ENCODE measurements at places on chromosomes 2 and 18. TPM values are rescaled to one million over a fixed set of nuclear protein-coding genes. Genes with fewer than 3 reads are reported as not detected.

- no peaks in the 10 kb centered on the region for H3K27me3 ChIP-seq
- peak overlapping the region; percentile 26 for H3K27ac ChIP-seq
- ATAC-seq = peak; percentile 22
- H3K4me1 ChIP-seq = peaks cover 5% of the 10 kb centered on the region
- H3K36me3 ChIP-seq = no peaks in the 10 kb centered on the region
Measured at GRCh38 chr2:120830096-120830830, 94.6 kb downstream of the GLI2 start.

DNA sequence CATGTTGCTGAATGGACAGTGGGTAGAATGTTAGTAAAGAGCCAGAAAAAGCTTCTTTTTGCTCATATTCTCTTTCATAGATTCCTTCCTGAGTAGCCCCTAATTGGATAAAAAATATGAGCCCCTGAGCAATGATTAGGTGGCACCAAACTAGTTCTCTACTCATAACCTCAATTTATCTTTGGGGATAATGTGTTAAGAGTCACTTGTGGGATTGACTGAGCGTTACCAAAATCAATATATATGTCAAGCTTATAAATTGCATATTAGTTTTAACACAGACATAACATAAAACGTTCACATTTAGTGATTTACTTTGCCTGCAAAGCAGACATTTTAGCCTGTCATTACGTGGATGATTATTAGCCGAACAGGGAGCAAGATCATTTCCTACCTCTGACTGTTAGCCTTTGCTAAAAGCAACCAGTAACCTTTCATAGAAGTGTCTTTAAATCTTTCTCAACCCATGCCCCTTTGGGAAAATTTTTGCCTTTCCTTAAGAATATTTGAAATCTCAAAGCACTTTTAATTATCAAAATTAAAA, 85.4 kb downstream of the ARHGAP28 start:
- H3K4me1 ChIP-seq = no peaks in the 10 kb centered on the region
- no peaks in the 10 kb centered on the region for H3K36me3 ChIP-seq
- no peak overlapping the region for H3K4me3 ChIP-seq

- no peaks in the 10 kb centered on the region for H3K36me3 ChIP-seq
- ATAC-seq = no peak
- H3K4me3 ChIP-seq = no peak overlapping the region
- no peaks in the 10 kb centered on the region for H3K4me1 ChIP-seq
- H3K27ac ChIP-seq = no peak overlapping the region
- peaks cover 14% of the 10 kb centered on the region for H3K27me3 ChIP-seq
Measured at GRCh38 chr18:59957957-59958356, 58.2 kb downstream of the PMAIP1 start.

- H3K4me1 ChIP-seq = no peaks in the 10 kb centered on the region
- ATAC-seq = no peak
Measured at GRCh38 chr2:224211791-224212190, 172.7 kb upstream of the SERPINE2 start.

DNA sequence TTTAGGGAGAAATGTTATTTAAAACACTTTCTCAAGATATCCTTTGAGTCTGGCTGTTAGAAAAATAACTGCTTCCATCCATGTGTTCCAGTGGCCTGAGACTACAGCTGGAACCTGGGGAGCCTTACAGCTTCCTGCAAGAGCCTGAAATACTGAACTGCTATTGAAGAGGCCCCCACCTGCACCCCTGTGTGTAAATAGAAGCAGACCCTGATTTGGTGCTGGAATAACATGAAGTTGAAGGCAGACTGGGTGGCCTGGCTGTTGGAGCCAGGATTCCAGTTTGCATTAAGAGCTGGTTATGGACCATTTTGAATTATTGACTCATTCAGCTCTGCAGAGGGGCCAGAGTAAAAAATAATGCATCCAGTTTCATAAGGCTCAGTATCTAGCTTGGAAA, 61.9 kb downstream of the DIS3L2 start:
- no peak overlapping the region for H3K4me3 ChIP-seq
- H3K4me1 ChIP-seq = peaks cover 23% of the 10 kb centered on the region
- no peak overlapping the region for H3K27ac ChIP-seq
- no peaks in the 10 kb centered on the region for H3K27me3 ChIP-seq
- peaks cover 29% of the 10 kb centered on the region for H3K36me3 ChIP-seq
- ATAC-seq = no peak

DNA sequence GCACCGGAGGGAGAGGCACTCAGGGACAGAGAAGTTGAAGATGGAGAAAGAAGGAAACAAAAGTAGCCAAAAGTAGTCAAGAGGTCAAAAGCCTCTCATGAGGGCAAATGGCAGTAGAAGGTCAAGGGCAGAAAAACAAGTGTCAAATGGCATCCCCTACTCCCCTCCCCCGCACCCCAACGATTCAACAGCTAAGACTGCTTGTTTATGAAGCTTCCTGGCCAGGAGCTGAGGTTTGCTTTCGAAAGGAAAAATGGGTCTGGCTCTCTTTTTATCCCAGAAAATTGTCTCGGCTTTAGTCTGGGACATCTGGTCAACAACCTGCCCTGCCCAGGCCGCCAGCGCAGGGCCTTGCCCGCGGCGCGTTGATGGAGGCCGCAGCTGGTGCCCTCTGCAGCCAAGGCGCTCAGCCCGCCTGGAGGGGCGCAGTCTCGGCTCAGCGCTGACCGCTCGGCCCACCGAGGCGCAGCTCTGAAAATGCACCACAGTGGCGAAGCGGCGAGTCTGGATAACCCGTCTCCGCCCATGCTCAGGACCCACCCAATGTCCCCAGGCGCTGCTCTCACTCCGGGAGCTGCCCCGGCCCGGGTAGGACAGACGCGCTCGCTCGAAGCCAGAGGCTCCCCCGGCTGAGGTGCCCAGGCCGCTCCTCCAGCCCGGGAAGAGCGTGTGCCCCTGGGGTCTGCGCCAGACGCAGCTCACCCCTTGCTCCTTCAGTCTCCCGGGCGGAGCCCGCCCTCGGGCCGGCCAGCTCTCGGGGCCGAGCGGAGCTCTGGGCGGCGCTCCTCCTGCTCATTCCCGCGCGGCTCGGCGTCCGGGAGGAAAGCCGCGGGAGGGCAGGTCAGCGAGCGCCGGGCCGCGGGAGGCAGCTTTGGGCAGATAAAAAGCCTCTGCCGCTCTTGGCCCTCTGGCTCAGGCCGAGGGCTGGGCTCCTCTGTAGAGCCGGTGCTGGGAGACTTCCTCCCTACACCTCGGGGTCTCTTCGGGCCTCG, 1.8 kb upstream of the TBR1 start:
- peak overlapping the region; percentile 70 for H3K4me3 ChIP-seq
- peak; percentile 61 for ATAC-seq
- H3K27ac ChIP-seq = no peak overlapping the region
- peaks cover 28% of the 10 kb centered on the region for H3K4me1 ChIP-seq
- H3K36me3 ChIP-seq = peaks cover 33% of the 10 kb centered on the region

- no peak overlapping the region for H3K4me3 ChIP-seq
- peaks cover 66% of the 10 kb centered on the region for H3K36me3 ChIP-seq
- peaks cover 16% of the 10 kb centered on the region for H3K4me1 ChIP-seq
- ATAC-seq = peak; percentile 75
- peak overlapping the region; percentile 72 for H3K27ac ChIP-seq
Measured at GRCh38 chr2:7031547-7032245, 114.5 kb downstream of the RNF144A start.

DNA sequence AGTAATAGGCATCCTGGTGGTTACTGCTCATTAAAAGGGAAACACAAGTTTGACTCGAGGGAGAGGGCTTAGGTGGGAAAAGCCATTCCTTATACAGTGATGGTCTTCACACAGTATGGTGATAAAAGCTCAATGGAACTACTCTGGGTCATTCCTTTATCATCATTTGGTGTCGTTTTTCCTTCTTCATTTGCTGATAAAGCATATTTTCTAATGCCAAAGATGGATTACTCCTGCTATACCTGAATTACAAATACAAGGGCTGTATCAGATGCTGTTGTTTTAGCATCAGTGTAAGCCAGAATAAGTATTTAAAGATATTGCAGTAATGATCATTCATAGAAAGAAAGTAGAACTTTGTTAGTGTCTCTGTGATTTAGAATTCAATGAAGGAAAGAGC, 563.7 kb downstream of the PLCL1 start:
- no peak overlapping the region for H3K4me3 ChIP-seq
- no peaks in the 10 kb centered on the region for H3K36me3 ChIP-seq
- ATAC-seq = no peak
- H3K4me1 ChIP-seq = peaks cover 7% of the 10 kb centered on the region

- no peak for ATAC-seq
- peak overlapping the region; percentile 91 for H3K4me3 ChIP-seq
- H3K27ac ChIP-seq = no peak overlapping the region
Measured at GRCh38 chr18:13281406-13281805, 62.8 kb downstream of the LDLRAD4 start.

GRCh38 chr2:113972766-113973165, 82.9 kb downstream of the ACTR3 start:
- peaks cover 14% of the 10 kb centered on the region for H3K4me1 ChIP-seq
- peak overlapping the region; percentile 40 for H3K27ac ChIP-seq
- H3K27me3 ChIP-seq = no peaks in the 10 kb centered on the region
- H3K36me3 ChIP-seq = peaks cover 48% of the 10 kb centered on the region

DNA sequence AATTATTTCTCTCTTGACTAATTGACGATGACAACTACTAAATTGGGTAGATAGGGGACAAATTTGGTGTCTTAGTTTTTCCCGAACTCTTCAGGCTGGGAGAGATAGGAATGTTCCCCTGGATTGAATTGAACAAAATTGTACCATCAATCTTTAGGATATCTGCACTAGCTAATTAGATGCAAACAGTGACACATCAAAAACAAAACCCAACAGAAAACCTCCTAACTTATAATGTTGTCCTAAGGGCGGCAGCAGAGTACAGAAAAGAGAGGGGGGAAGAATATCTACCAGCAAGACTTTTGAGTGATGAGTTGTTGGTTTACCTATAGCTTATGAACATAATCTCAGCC, 342.9 kb downstream of the INSIG2 start:
- no peak overlapping the region for H3K4me3 ChIP-seq
- ATAC-seq = no peak
- peaks cover 19% of the 10 kb centered on the region for H3K27me3 ChIP-seq
- no peak overlapping the region for H3K27ac ChIP-seq
- H3K4me1 ChIP-seq = no peaks in the 10 kb centered on the region

GRCh38 chr2:70797506-70797905, 7.1 kb upstream of the FIGLA start:
- H3K27me3 ChIP-seq = peaks cover 22% of the 10 kb centered on the region
- no peak overlapping the region for H3K4me3 ChIP-seq
- ATAC-seq = no peak
- H3K36me3 ChIP-seq = no peaks in the 10 kb centered on the region
- H3K27ac ChIP-seq = no peak overlapping the region

DNA sequence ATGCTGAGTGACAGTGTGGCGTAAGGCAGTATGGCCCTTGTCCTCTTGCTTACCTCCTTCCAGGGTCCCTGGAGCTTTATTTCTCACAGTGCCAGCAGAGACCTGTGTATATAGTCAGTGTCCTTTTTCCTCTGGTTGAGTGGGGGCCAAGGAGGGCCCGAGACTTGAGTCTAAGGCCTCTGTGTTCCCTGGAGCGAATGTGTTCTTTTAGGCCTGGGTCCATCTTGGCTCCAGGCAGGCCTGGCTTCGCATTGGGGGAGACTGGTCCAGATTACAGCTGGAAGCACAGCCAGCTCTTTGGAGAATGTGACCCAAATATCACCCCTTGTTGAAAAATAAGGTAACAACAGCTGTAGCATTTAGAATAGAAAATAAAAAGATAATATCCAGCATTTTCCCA, 5.0 kb downstream of the VAMP5 start:
- ATAC-seq = no peak
- H3K27ac ChIP-seq = peak overlapping the region; percentile 11
- no peaks in the 10 kb centered on the region for H3K27me3 ChIP-seq
- no peaks in the 10 kb centered on the region for H3K36me3 ChIP-seq
- no peak overlapping the region for H3K4me3 ChIP-seq
- H3K4me1 ChIP-seq = peaks cover 23% of the 10 kb centered on the region

DNA sequence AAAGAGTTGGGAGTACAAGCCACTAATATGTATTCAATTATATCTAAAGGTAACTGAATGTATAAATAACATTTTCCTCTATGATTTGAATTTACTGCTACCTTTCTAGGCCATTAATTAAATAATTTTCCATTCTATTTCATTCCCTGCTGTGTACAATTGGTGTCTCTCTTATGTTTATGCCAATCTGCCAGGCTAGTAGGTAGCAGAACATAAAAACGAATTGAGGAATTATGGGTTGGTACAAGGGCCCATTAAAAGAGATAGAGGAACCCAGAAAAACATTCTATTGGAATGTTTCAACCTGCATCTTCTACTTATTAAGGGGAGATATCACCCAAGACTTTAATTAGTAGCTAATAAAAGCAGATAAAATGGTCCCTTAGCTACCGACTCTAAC, 32.2 kb downstream of the AKAIN1 start:
- H3K4me1 ChIP-seq = peaks cover 10% of the 10 kb centered on the region
- H3K4me3 ChIP-seq = no peak overlapping the region
- no peaks in the 10 kb centered on the region for H3K27me3 ChIP-seq
- no peak for ATAC-seq

- H3K27ac ChIP-seq = no peak overlapping the region
- H3K27me3 ChIP-seq = peaks cover 48% of the 10 kb centered on the region
- H3K36me3 ChIP-seq = no peaks in the 10 kb centered on the region
- no peak overlapping the region for H3K4me3 ChIP-seq
- no peak for ATAC-seq
Measured at GRCh38 chr2:127560931-127561280, 25.4 kb downstream of the MYO7B start.

GRCh38 chr18:11392980-11393885, 216.2 kb upstream of the SLC35G4 start:
- H3K27me3 ChIP-seq = peaks cover 6% of the 10 kb centered on the region
- no peaks in the 10 kb centered on the region for H3K36me3 ChIP-seq
- H3K4me1 ChIP-seq = no peaks in the 10 kb centered on the region
- no peak overlapping the region for H3K27ac ChIP-seq

GRCh38 chr2:122525336-122525735, 769.9 kb downstream of the TSN start:
- H3K27ac ChIP-seq = no peak overlapping the region
- H3K36me3 ChIP-seq = no peaks in the 10 kb centered on the region
- ATAC-seq = no peak
- H3K4me3 ChIP-seq = no peak overlapping the region

The GPR39 gene
- not detected for total RNA-seq

The TMEM163 gene
- total RNA-seq = 0.26 TPM

The SPC25 gene
- 32.8 TPM for total RNA-seq

The MTCL1 gene
- 0.95 TPM for total RNA-seq

The CTNNA2 gene
- total RNA-seq = not detected

The RALB gene
- total RNA-seq = 91.9 TPM

The RETREG2 gene
- total RNA-seq = 148 TPM

The CDH2 gene
- 0.04 TPM for total RNA-seq

The NYAP2 gene
- 0.19 TPM for total RNA-seq

The ZNF892 gene
- 2.9 TPM for total RNA-seq

Measured in activated T-helper 17 cell treated with anti-CD3 and anti-CD28 coated beads, Interleukin-2, amount 50 U/mL, for 72 hours (primary cell).